ENCODE measurements at places on chromosomes 1 and 21.

DNA sequence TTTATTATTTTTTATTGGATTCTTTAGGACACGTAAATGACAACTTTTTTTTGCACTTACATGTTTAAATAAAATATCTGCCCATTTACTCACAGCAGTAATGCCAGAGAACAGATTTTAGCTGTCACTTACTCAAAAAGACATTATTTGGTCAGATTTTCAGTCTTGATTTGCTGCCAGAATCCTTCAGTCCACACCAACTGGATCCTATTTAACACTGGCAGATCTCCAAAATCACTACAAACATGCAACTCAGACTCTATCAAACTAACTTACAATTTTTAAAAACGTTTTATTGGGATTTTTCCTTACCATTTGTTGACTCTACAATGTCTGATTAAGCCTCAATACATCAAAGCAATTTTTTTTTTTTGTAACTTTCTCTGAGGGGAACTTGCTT is 11.1 kb downstream of the ATP6V1G3 start:
- DNase-seq = no peak

DNA sequence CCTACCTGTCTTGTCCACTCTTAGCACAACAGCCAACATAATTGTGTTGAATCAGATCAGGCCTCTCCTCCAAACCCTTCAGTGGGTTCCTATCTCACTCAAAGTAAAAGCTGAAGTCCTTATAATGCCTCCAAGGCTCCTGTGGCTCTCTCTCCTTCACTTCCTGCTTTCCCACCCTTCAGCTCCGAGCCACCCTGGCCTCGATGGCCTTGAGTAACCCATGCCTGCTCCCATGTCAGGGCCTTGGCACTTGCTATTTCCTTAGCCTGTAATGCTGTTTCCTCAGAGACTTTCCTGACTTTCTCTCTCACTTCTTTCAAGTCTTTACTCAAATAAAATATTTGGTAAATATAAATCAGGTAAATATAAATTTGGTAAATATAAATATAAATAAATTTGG is 8.1 kb upstream of the PLEKHM2 start:
- no peak for DNase-seq

GRCh38 chr1:28855469-28855951 is 43.5 kb downstream of the OPRD1 start:
- DNase-seq = no peak

DNA sequence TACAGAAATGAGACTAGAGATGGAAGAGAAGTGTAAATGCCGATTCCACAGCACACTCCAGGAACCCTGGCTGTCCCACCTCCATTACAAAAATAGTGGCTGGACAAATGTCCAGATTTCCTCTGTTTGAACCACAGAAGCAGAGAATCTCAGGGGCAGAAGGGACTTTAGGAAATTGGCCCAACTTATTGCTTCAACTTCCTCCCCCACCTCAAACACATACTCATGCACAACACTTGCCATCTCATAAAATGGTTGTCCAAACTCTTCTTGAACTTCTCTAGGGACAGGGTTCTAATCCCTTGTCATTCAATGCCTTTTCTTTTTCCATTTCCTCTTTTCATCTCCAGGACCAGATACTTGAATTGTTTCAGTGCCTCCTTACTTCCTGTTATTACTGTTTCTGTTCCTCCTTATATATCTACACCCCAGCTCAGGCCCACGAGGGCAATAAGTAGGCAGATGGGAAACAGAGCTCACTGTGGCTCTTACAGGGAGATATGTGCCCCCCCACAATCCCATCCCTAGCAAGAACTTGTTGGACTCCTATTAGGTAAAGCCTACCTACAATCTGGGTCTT is 8.5 kb upstream of the B4GALT3 start:
- no peak for DNase-seq

DNA sequence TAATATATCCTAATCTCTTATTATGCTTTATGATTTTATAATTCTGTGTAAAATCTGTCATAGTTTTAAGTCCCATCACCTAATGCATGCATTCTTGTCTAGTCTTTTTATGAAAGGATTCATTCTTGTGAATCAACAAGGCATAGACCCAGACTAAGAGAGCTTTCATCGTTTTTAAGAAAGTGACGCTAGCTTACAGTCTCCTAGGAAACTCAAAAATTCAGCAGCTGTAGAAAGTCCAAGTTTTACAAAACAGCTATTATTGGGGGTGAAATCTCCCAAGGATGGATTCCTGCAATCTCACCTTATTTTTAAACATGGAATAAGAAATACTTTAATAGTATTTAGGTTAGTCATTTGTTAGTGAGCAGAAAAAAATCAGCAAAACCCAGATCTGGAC is 104.7 kb downstream of the NCAM2 start:
- DNase-seq = no peak

DNA sequence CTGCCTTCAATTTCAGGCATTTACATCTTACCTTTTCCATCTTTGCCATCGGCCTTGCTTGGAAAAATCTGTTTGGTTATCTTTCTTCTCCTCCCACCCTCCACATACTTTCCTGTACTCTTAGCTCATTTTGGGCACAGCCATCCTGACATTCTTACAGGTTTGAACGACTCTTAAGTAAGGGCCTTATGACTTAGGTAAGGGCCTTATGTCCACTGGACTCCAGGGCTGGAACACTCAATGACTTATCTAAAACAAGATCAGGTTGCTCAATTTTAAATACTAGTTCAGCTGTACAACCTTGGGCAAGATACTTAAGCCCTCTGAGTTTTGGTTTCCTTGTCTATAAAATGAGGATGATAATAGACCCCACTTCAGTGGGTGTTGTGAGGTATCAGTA is 40.9 kb downstream of the C1orf21 start:
- DNase-seq = no peak

DNA sequence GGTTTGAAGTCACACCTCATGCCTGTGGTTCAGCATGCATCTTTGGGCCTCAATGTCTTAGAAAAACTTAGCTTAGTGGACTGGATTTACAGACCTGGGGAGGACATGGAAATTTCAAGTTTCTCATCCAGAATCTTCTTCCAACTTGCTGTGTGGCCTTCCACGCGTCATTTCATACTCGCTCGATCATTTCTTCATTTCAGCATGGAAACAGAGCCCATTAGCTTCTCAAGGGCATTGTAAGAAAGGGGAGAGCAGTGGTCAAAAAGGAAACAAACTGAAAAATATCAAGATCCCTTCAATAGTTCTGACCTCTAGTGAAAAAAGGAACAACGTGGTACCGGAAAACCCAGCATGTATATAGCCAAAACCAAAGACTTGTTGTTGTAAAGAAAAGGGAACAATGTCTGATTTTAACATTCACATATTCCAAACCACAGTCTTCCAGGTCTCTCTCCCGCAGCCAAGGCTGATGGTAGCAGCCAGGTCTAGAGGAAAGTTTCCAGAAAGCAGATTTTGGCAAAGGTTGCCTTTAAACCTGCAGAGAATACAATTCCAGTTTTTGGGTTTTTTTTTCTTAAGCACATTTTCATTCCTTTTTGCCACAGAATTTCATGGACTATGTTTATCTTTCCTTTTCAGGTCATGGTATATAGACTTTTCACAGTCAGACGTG is 97.0 kb upstream of the CDC42BPA start:
- no peak for DNase-seq

GRCh38 chr1:205767248-205767647 is 8.0 kb downstream of the RAB29 start:
- DNase-seq = no peak

DNA sequence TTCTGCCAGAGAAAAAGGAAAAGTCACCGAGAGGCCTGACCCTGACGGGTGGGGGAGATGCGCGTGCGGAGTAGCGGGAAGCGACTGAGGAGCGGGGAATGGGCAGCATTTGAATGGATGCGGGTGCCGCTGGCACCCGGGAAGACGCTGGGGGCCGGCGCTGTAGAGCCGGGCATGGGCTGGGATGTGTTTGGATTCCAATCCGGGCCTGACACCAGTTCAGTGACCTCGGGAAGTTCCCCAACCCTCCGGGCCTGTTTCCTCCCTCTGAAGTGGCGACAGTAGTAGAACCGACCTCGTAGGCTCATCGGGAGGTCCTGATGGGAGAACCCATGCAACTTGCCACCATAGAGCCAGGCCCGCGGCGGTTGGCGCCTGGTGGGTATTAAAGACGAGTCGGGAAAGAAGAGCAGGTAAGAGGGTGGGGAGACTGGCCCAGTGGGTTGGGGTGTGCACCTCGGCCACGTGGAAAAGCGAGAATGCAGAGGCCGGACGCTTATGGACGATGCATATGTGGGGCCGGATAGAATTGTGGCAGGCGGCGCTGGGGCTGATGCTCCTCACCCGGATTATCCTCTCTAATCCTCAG is 642 bp upstream of the SLC16A1 start:
- no peak for DNase-seq

- no peak for DNase-seq
Observed at GRCh38 chr1:45177452-45177851, 29.0 kb downstream of the ZSWIM5 start.

DNA sequence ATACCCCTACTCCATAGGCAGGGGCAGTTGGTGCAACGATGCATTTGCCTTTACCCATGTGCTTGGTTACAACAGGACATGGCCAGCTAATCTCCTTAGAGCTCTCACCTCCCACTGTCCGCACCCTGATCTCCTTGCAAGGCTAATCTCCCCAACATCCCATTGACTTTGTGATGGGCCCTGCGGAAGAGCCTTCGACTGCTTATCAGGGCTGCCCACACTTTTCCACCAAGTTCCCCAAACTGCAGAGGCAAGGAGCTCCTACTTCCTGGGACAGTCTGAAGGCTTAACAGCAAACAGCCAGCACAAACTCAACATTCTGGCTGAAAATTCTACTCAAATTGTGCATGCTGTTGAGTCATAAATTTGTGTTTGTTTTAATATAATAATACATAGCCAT is 36.0 kb downstream of the C1orf94 start:
- no peak for DNase-seq

DNA sequence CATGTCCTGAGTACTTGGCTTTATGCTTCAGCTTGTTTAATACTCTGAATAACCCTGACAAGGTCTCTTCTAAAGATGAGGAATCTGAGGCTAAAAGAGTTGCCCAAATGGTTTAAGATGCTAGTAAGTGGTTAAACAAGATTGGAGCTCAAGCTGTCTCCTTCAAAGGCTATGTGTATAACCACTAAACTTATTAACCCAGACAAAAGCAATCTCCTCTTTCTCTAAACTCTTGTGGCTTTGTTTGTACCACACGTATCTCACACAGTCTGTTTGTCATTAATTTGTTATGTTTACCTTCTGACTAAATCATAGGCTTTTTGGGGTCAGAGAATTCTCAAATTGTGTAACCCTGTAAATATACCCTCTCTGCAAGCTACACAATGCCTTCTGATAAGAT is 89.9 kb downstream of the HMCN1 start:
- DNase-seq = no peak

Data from pancreas (tissue), 10 donors.